ENCODE measurements at places on chromosomes 3 and 15.

DNA sequence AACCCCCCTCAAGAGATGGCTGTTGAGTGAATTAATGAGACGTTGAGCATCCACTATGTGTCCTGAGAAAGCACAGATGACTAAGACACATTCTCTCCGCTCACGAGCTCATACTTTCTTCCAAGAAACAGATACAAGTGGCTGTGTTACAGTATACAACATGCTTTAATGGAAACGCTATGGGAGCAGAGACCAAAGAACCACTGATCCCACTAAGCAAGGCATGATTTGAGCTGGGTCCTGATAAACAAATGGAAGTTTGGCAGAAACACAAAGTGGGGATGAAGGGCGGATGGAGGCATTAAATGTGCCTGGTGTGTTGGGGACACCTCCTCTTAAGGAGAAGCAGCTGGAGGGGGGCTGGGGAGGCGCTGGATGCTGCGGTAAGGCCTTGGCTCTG, 129.4 kb downstream of the UACA start:
- DNase-seq: no peak

GRCh38 chr3:11146773-11147660, 7.3 kb upstream of the HRH1 start:
- DNase-seq: no peak

DNA sequence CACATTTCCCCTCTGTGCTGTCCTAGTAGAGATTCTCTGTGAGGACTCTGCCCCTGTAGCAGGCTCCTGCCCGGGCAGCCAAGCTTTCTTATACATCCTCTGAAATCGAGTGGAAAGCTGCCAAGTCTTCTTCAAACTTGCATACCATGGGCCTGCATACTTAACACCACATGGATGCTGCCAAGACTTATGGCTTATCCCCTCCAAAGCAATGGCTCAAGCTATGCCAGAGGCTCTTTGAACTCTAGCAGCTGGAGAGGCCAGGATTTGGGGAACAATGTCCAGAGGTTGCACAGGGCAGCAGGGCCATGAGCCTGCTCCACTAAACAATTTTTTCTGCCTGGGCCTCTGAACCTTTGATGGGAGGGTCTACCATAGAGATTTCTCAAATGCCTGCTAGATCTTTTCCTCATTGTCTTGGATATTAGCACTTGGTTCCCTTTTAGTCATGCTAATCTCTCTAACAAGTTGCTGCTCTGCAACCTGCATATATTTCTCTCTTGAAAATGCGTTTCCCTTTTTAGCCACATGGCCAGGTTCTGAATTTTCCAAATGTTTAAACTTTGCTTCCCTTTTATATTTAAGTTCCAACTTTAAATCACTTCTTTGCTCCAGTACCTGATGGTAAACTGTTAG, 6.1 kb upstream of the PLSCR4 start:
- DNase-seq: no peak

- no peak for DNase-seq
Observed at GRCh38 chr15:64038878-64039610, 7.2 kb downstream of the DAPK2 start.

- DNase-seq: no peak
Observed at GRCh38 chr15:46701346-46701745, 1016.0 kb upstream of the SEMA6D start.

DNA sequence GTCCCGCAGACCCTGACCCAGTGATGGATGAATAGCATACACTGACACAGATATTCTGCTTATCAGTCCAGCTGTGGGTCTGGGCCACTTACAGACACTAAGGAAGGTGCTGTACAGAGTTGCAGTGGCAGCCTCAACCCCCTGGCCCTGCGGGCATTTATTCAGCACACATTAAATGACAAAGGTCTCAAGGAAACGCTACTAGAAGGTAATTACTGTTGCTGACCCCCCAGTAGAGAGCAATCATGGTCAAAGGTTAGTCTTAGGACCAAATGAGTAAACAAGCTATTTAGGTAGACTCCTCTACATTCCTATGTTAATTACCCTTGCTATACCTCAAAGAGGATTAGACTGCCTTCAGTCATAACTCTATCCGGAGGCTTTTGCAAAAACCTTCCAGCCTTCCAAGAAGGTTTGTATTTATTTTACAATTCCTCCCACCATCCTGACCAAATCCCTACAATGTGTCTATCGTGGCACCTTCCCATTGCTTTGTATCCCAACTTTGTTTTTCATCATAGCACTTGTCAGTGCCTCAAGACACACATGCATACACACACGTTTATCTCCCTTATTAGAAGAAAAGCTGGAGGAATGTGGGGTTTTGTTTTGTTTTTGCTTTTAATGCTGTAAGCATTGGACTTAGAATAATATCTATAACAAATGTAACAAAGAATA, 227.9 kb downstream of the PYDC2 start:
- DNase-seq: no peak

DNA sequence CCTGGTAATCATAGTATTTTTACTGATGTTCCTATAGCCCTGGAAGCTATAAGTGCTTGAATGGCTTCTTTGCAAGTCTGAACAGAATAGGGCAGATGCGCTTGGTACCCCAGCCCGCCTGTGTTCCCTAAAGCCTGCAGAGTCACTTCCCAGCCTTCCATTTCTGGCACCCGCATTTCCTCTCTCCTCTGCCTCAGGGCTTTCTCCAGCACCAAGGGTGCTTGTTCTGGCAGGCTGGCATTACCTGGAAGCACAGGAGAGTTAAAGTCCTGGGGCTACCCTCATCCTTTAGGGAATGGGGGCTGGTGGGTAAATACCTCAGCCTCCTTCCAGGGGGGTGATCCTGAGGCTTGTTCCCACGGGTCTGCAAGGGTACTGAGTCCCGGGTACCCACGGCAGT, 7.4 kb upstream of the CHRNA3 start:
- DNase-seq: no peak

DNA sequence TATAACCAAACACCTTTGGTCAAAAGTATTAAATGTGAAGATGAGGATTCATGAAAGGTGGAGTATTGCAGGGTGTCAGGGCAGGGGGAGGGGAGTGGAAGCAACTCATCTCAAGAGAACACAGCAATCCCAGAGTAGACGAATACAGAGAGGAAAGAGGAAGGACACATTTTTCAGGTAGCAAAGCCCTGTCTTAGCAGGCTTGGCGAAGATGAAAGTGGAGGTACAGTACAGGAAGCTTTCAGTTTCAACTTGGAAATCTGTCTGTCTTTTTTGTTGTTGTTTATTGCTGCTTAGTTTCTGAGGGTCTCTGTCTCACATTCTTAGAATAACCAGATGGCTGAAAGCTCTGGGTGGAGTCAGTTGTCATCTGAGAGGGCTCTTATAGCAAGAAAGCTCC, 80.8 kb upstream of the GPR149 start:
- DNase-seq: no peak

GRCh38 chr3:149850787-149851584, 38.0 kb downstream of the RNF13 start:
- no peak for DNase-seq

DNA sequence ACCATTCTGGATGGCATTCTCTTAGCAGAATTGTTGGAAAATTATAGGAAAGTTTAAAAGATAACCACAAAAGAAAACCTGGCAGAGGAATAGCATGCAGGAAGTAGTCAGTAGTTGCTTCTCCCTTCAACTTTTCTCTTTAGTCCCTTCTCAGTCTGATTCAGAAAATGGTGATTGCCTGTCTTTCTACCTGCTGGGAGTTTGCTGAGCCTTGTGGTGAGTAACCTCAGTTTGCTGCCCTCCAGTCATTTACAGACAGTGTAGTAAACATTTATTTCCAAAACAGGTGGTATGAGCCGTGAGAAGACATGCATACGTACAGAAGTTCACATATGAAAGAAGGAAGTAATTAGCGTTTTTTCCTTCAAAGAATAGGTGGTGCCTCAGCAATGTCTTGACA, 224.7 kb upstream of the POU1F1 start:
- no peak for DNase-seq

DNA sequence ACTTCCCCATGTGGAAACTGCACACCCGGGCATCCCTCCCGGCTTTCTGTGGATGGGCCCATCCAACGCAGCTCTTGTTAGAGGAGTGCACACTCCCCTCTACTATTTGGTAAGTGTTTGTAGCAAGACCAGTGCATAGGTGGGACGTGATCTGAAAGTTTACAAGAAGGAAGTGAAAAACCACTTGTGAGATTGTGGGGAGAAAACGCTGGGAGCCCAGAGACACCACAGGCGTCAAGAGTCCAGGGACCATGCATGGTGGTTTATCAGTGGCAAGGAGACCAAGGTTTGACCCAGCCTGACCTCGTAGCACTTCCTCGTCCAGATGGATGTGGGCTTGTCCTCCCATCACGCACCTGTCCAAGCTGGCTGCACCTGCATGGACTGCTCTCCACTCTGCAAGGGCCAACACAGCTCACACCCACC, 51.6 kb downstream of the ATP10A start:
- DNase-seq: no peak

GRCh38 chr3:148694116-148694515, 3.6 kb upstream of the AGTR1 start:
- DNase-seq: no peak

Data from activated naive CD4-positive, alpha-beta T cell (primary cell).